ENCODE measurements at places on chromosomes 5 and 9.

DNA sequence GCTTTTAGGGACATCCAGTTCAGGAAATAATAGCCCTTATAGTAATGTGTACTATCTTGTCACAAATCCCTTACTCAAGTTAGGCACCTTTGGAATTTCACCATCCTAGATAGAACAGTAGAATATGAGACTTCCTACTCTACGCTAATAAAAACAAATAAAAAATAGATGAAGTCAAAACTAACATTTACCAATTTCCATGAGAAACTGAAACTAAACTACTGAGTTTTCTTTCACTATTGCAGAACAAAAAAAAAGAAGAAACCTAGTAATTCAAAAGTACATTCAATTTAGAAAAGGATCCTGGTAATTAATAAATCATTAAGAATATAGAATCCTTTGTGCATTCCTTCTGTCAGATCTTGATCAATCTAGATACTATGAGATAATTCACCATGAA is 14.0 kb downstream of the STARD4 start:
- no peak for DNase-seq

DNA sequence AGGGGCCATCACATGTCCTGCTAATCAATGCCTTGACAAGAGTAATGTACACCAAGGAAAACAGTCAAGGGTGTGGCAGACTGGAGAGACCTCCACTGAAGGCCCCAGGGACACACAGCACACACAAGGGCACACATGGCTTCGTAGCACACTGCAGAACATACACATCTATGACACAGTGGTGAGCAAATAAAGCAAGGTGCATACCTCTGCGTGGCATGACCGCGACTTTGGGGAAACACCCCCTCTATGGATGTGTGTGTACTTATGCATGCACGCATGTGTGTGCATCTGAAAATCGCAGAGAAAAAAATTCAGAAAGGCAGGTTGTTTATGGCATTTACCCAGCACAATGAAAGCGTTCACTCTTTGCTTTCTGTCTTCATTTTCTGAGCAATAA is 20.5 kb downstream of the SEMA4D start:
- no peak for DNase-seq

DNA sequence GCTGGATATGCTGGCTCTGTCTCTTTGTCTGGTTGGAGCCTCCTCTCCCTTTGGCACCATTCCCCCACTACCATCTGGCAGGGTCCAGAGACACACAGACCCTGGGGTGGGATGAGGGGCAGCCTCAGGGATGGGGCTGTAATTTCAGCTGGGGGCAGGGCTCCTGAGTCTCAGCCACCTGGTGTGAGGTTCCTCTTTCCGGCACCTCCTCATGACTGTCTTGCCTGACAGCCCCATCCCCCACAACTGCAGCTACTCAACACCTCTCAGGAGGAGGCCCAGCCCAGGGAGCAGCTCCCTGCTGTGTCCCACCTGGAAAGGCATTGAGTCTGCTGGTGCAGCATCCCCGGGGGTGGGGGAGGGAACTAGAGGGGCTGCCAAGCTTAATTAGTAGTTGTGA is 11.7 kb upstream of the RPS14 start:
- DNase-seq = no peak

- DNase-seq = no peak
Measured at GRCh38 chr5:1536322-1536845, 12.6 kb upstream of the LPCAT1 start.

GRCh38 chr5:170219615-170220014 is 13.2 kb upstream of the C5orf58 start:
- DNase-seq = no peak
